ENCODE measurements at places on chromosomes 12 and 14.

DNA sequence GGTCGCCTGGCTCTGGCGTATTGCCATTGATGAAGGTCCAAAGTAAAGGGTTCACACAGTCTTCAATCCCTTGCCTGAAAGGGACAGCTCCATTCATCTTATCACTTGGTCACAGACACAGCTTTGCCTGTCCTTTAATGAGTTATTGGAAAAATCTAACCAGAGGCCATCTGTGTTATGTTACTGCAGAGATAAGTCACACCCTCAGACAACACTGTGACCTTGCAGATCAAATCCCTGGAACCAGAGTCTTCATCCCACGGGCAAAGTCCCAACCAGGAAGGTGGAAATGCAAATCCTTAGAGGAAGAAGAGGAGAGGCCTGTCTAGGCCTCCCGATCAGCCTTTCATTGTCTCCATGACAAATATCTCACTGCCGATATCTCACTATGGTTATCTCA, 68.3 kb upstream of the SCN8A start:
- DNase-seq: no peak

DNA sequence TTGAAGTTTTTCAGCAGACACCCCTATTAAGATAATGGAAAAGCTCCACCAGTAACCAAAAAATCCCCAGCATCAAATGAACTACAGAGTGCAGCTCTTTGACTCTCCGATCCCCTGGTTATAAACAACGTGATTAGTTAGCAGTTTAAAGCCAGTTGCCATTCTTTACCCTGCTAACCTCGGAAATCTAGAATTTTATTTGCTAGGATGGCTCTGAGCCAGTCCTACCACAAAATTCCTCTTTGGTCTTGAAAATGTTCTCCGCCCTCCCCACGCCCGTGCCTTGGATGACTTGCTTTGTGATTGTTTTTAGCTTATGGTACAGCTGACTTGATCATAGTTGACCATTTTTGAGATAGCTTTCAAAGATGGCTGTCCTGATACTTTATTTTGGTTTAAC, 1.2 kb downstream of the KLHDC2 start:
- DNase-seq: peak; percentile 63

- no peak for DNase-seq
Measured at GRCh38 chr12:24416423-24417109, 467.1 kb upstream of the SOX5 start.

GRCh38 chr12:27541031-27541719, 17.2 kb downstream of the PPFIBP1 start:
- no peak for DNase-seq

GRCh38 chr12:60644076-60644475, 1048.2 kb downstream of the SLC16A7 start:
- no peak for DNase-seq

DNA sequence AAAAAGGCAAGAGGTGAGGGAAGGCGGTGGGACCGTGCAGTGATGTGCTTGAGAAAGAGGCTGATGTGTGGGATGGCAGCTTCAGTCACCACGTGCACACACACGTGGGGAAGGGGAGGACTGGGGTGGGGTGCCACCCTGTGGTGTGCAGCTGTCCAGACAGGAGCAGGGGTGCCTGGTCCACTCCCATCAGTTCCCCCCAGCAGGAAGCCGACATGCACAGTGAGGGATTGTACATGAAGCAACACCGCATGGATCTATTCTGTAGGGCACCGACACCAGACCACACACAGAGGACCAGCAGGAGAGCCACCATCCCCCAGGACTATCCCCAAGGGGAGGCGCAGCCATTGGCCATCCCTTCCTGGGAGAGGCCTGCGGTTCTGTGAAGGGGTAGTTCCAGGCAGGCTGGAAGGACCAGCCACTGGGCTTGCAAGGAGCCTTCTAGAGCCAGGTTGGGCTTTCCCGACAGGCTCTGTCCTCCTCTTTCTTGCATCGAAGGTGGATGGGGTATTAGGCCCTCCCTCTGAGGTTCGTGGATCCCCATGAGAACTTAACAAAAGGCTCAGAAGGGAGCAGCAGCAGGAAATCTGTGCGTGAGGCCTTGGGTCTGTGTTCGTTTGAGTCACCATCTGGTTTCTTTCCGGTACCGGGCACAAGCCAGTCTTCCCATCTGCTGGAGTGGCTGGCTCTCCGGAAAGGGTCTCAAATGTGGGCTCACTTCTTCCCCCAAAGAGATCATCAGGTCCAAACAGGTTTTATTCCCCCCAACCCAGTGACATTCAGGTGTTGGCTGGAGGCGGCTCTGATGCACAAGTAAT, 59.8 kb downstream of the PLEKHG3 start:
- DNase-seq: peak; percentile 21

- no peak for DNase-seq
Measured at GRCh38 chr12:84166812-84167211, 745.8 kb downstream of the SLC6A15 start.

GRCh38 chr14:92922883-92923743, at the start of gene CHGA:
Gene CHGA (plus strand): TSS chr14:92923150. CDS start chr14:92923360, 210 bp downstream.
- DNase-seq: peak; percentile 8

Measured in astrocyte (in vitro differentiated cells and primary cell).